ENCODE measurements at places on chromosomes 4 and X. TPM values are rescaled to one million over a fixed set of nuclear protein-coding genes. Genes with fewer than 3 reads are reported as not detected.

Gene PRDM5
- 0.17 TPM for total RNA-seq

DNA sequence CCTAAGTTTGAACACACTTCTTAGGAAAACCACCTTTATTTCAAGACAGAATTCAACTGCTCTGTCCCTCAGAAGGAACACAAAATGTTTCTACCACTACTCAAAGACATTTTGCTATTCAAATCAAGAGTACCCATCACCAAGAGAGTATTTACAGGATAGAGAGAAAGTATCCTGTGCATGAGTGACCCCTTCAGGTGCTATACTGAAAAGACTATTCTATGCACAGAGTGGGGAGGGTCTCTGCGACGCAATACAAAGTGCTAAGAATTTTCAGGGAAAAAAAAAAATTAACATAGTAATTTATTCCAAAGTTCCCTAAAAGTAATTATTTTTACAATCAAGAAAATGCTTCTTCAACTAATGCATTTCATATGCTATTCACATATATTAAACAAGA is 346.4 kb upstream of the FAM241A start:
- no peak overlapping the region for H3K4me3 ChIP-seq
- DNase-seq: no peak
- no peaks in the 10 kb centered on the region for H3K27me3 ChIP-seq
- H3K27ac ChIP-seq: no peak overlapping the region
- H3K4me1 ChIP-seq: no peaks in the 10 kb centered on the region

- H3K27ac ChIP-seq: no peak overlapping the region
- H3K27me3 ChIP-seq: peaks cover 3% of the 10 kb centered on the region
- H3K4me1 ChIP-seq: no peaks in the 10 kb centered on the region
- no peak overlapping the region for H3K4me3 ChIP-seq
Observed at GRCh38 chr4:174066611-174067205, 216.8 kb downstream of the FBXO8 start.

DNA sequence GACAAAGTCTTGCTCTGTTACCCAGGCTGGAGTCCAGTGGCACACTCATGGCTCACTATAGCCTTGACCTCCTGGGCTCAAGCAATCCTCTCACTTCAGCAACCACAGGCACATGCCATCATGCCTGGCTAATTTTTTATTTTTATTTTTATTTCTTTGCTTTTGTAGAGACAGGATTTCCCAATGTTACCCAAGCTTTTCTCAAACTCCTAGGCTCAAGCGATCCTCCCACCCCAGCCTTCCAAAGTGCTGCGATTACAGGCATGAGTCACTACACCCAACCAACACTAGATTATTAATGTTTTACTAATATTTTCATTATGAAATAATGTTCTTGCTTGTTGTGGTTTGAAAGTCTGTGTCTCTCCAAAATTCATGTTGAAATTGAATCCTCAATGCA is 5.2 kb upstream of the ACTRT1 start:
- DNase-seq: no peak

- no peak for DNase-seq
- H3K4me1 ChIP-seq: no peaks in the 10 kb centered on the region
- H3K36me3 ChIP-seq: no peaks in the 10 kb centered on the region
- H3K4me3 ChIP-seq: no peak overlapping the region
Observed at GRCh38 chrX:102859550-102859871, 77.6 kb upstream of the RAB40AL start.

Gene STATH
- total RNA-seq: not detected

- no peaks in the 10 kb centered on the region for H3K36me3 ChIP-seq
- H3K4me1 ChIP-seq: no peaks in the 10 kb centered on the region
- no peak overlapping the region for H3K27ac ChIP-seq
- no peak overlapping the region for H3K4me3 ChIP-seq
- no peaks in the 10 kb centered on the region for H3K27me3 ChIP-seq
Observed at GRCh38 chr4:14196131-14196530, 568.6 kb upstream of the BOD1L1 start.

Gene C4orf50
- total RNA-seq: 0.10 TPM

Gene DNAAF6
- not detected for total RNA-seq

Gene EPHA5
- total RNA-seq: not detected

Gene ACE2
- total RNA-seq: not detected

Gene NSUN7
- total RNA-seq: 0.10 TPM

Gene SAGE1
- not detected for total RNA-seq

- no peak overlapping the region for H3K4me3 ChIP-seq
- no peak overlapping the region for H3K27ac ChIP-seq
- no peaks in the 10 kb centered on the region for H3K4me1 ChIP-seq
- DNase-seq: no peak
Observed at GRCh38 chrX:22073928-22074327, 41.8 kb downstream of the PHEX start.

Gene MTMR8
- total RNA-seq: 5.8 TPM

Gene NAA11
- total RNA-seq: not detected

Gene TMEM150C
- not detected for total RNA-seq

GRCh38 chr4:61200187-61200915 is at the start of gene ADGRL3:
Gene ADGRL3, plus strand, starts transcription at chr4:61200326.
- H3K4me1 ChIP-seq: peaks cover 2% of the 10 kb centered on the region
- no peak for DNase-seq
- H3K27me3 ChIP-seq: peaks cover 41% of the 10 kb centered on the region
- no peak within 1 kb of the TSS for H3K4me3 ChIP-seq
- H3K36me3 ChIP-seq: peaks cover 4% of the 10 kb centered on the region
- no peak within 1 kb of the TSS for H3K27ac ChIP-seq

DNA sequence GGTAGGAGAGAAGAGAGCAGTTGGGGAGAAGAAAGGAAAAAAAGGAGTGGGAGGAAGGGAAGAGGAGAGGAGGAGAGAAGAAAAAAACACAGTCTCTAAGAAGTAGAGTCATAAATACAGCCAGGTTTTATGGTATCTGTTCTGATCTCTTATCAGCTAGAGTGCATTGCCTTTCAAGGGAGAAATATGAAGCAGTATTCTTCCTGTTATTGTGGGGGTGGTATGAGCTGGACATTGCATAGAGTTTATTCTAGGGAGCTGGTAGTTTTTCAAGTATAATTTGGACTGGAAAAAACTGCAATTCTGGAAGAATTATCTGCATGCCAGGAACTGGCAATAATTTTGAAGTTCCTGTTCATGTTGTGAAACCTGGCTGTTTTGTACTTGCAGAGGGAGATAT is 54.9 kb upstream of the TAB3 start:
- H3K4me3 ChIP-seq: no peak overlapping the region
- no peak for DNase-seq

DNA sequence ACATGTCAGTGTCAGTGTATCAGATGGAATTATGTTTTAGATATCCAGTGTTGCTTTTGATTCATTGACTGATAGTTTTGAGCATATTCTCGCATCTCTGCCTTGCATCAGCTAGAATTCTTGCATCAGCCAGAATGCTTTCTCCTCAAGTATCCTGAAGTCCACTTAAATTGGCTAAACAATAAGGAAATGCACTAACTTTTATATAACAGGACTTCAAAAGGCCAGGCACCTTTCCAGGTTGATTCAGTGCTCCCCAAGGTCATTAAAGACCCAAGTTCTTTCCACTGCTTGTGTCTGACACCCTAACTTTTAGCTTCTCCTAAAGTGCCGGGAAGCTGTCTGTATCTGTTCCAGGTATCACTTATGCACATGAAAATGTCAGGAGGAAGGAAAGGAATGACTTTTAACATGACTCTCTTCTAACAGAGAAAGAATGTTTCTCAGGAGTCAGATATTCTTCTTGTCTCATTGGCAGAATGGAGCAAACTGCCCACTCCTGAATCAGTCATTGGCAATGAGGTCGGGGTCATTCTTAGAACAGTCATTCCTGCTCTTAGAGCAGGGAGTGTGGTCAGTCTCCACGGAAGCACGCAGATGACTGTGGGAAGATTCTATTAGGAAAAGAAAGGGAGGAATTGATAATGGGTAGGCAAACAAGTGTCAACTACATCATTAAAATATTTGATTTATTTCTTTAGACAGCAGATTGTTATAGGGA is 92.9 kb upstream of the TLL1 start:
- no peaks in the 10 kb centered on the region for H3K36me3 ChIP-seq
- no peak overlapping the region for H3K4me3 ChIP-seq
- H3K4me1 ChIP-seq: no peaks in the 10 kb centered on the region

- no peak for DNase-seq
- H3K36me3 ChIP-seq: no peaks in the 10 kb centered on the region
- no peak overlapping the region for H3K4me3 ChIP-seq
- no peaks in the 10 kb centered on the region for H3K27me3 ChIP-seq
- no peak overlapping the region for H3K27ac ChIP-seq
- no peaks in the 10 kb centered on the region for H3K4me1 ChIP-seq
Observed at GRCh38 chr4:66629927-66630326, 915.4 kb downstream of the CENPC start.

- H3K36me3 ChIP-seq: no peaks in the 10 kb centered on the region
- H3K4me1 ChIP-seq: no peaks in the 10 kb centered on the region
- no peaks in the 10 kb centered on the region for H3K27me3 ChIP-seq
- no peak overlapping the region for H3K27ac ChIP-seq
- no peak overlapping the region for H3K4me3 ChIP-seq
Observed at GRCh38 chr4:79081973-79082372, 142.7 kb upstream of the PAQR3 start.

DNA sequence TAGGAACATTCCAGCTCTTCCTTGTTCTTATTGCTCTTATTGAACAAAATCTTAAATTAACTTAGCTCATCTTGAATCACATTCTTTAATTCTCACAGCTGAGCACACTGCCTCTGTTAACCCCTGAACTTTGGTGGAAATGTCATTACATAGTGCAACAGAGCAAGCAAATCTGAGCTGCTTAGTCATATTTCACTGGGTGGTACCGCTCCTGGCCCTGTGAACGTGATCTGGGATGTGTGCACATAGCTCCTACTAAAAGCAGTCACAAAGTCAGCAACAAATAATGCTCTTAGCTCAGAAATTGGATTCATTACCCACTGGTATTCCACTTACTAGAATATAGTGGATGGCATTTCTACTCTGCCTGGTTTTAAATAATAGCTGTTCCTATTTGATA is 27.9 kb downstream of the ARHGEF6 start:
- DNase-seq: no peak
- no peaks in the 10 kb centered on the region for H3K27me3 ChIP-seq
- H3K36me3 ChIP-seq: peaks cover 3% of the 10 kb centered on the region

GRCh38 chr4:89681219-89681618 is 155.7 kb downstream of the SNCA start:
- no peak overlapping the region for H3K27ac ChIP-seq
- peaks cover 6% of the 10 kb centered on the region for H3K27me3 ChIP-seq
- no peaks in the 10 kb centered on the region for H3K36me3 ChIP-seq
- DNase-seq: no peak

Data from activated CD4-positive, alpha-beta memory T cell treated with anti-CD3 and anti-CD28 coated beads for 36 hours (primary cell).